T-helper 1 cell (primary cell): ENCODE measurements at places on chromosomes 3 and 15.
A peak's percentile ranks its signal among the peaks of the same experiment; 100 is the strongest.

DNA sequence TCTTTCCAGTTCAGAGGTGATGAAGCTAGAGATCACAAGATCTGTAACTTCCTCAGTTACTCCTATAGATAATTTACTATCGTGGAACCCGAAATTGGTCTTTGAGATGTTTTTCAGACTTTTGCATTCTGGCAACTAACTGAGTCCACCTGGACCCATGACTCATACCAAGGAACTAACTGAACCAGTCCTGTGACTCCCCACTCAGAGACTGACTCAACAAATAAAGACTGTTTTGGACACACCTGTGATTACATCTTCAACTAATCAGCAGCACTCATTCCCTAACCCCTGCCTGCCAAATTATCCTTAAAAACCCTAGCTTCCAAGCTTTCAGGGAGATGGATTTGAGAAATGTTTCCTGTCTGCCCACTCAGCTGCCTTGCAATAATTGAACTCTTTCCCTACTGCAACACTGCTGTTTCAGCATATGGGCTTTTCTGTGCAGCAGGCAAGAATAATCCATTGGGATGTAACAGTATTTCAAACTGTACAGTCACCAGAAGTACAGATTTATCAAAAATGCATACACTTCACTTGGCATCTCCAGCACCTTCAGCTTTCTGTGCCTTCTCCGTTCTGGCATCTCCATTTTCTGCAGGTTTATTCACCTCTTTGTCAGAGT lies 57.7 kb downstream of the GATM start:
- no peak for DNase-seq

GRCh38 chr3:50304601-50305000 lies 1.2 kb upstream of the HYAL1 start:
- no peak for DNase-seq

DNA sequence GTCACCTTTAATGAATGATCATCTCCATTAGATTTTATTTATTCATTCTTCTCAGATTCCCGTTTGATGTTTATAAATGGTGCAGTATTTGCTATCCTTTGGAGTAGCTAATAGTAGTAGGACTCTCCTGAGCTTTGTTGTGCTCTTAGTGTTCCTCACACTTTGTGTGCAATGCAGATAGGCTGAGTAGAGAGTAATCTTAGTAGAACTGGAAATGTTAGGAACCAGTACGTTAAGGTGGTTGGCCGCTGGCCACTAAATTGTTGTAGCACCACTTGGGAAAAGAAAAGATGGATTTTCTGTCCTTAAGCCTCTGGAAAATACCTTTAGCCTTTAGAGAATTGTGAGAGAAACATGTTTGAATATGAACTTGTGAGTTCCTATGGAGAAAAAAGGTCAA lies 19.9 kb upstream of the EBLN2 start:
- no peak for DNase-seq

- peak; percentile 55 for DNase-seq
These were observed 13.1 kb downstream of the TNK2 start for GRCh38 chr3:195895078-195895860.

DNA sequence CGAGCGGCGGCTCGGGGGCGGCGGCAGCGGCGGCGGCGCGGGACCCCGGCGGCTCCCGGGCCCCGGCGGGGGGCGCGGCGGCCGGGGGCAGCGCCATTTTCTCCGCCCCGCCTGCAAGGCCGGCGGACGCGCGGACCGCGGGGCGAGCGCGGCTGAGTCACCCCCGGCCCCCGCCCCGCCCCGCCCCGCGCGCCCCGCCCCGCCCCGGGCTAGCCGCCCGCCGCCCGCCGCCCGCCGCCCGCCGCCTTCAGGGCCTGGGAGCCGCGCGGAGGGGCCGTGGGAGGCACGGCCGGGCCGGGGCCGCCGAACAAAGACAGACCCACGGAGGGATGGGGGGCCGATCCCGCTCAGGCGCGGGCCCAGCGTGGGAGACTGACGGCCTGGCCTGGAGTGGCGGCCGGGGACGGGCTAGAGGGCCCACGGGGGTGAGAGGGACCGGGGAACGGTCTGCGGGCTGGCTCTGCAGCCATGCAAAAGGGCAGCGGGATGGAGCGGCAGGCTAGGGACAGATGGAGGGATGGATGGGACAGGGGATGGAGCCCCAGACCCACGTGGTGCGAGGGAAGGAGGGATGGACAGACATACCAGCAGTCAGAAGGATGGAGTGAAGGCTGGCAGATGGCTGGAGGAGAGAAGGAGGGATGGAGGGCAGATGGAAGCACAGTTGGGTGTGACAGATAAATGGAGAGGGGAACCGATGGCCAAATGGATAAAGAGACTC lies at the start of gene EIF4E3:
Gene EIF4E3, minus strand, starts transcription at position 132 of the 721 bp plus-strand sequence. Its CDS starts 35 bp downstream, at position 97.
- DNase-seq: peak; percentile 29

DNA sequence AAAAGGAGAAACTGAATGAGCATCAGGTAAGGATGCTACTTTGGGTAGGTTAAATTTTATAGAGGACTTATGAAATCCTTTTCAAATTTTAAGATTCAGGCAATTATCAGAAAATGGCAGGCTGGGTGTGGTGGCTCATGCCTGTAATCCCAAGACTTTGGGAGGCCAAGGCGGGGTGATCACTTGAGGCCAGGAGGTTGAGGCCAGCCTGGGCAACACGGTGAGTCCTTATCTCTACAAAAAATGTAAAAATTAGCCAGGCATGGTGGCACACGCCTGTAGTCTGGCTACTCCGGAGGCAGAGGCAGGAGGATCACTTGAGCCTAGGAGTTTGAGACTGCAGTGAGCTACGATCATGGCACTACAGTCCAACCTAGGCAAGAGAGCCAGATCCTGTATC lies 23.1 kb downstream of the DCUN1D1 start:
- no peak for DNase-seq

DNA sequence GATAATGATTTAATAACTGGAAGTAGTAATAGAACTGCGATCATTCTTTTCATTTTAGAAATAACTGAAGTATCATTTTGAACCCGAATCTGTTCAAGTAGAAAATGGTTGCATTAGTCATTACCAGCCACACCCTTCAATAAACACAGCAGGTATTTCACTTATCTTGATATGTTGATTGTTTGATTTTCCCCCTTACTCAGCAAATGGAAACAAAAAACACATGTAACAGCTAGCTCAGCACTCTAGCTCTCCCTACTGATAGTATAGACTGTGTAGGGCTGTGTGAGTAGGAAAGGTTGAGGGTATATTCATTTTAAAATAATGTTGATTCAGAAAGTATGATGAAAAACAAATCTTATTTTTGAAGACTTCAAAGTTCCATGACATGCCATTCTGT lies 1.1 kb upstream of the GPR149 start:
- no peak for DNase-seq

- no peak for DNase-seq
These were observed 83.6 kb upstream of the ALDH1L1 start for GRCh38 chr3:126263971-126264370.

DNA sequence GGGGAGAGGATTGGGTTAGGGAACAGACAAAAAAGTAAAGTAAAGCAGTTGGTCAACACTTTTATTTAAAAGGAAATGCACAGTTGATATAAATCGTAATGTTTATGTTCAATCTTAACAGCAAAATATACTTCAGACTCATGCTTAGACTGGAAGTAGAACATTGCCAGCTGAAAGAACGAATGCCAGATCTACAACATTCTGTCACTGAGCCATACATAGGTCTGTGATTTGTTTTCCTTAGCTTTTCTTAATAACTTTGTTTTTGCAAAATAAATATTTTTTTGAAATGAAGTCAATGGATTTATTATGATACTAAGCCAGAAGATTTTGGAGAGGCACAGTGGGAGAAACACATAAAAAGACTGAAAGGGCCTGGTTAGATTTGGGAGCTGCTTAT lies 62.0 kb downstream of the LEKR1 start:
- DNase-seq: no peak

DNA sequence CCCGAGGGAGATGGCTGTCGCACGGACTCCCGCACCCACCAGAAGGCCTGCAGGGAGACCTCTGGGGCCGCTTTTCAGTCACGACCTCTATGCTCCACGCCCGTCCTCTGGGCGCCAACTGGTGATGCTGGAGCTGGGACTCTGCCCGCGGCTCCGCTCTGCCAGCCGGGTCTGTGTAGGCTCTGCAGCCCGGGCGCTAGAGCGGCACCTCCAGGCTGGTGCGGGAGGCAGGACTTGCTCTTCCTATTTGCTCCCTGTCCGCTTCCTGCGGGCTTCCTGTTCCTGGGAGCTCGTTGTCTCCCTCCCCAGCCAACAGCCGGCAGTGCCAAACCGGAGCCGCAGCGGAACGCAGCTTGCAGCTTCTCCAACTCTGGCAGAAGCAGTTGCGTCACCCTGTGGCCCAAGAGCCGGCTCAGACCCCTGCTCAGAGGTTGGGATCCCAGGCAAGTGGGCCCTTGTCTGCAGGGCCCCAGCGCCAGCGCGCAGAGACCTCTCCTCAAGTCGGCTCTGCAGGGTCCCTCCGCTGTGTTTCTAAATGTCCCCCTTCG lies 285.9 kb downstream of the XXYLT1 start:
- DNase-seq: no peak

- DNase-seq: no peak
These were observed 3.4 kb upstream of the TSPAN3 start for GRCh38 chr15:77074350-77074749.

GRCh38 chr3:189389346-189389745 lies 217.6 kb downstream of the TPRG1 start:
- DNase-seq: no peak

DNA sequence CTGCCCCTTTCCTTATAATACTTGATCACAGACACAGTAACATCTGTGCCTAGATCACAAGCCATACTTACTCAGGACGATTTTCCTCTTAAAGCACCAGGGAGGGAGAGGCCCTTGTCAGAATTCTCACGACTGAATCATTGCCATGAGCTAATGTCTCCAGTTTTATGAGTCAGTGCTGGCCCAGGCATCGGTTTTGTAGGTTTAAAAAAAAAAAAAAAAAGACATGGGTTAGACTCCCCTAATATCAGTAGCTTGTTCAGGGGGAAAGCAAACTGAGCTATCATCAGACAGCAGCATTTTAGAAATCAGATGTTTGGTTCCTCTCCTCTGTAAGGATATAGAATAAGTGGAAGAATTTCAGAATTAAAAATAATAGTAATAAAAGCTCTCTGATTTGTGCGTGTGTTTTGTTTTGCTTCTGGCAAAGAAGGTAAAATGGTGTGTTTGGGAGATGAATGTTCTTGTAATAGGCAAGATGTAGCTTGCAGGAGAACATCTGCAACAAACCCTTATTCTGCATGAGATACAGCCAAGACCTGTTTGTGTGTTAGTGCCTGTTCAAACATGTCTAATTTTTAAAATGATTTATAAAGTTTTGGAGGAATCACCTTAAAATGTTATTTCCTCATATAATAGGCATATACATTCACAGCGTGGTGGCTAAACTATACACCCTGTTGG lies 193.6 kb downstream of the TP63 start:
- no peak for DNase-seq

DNA sequence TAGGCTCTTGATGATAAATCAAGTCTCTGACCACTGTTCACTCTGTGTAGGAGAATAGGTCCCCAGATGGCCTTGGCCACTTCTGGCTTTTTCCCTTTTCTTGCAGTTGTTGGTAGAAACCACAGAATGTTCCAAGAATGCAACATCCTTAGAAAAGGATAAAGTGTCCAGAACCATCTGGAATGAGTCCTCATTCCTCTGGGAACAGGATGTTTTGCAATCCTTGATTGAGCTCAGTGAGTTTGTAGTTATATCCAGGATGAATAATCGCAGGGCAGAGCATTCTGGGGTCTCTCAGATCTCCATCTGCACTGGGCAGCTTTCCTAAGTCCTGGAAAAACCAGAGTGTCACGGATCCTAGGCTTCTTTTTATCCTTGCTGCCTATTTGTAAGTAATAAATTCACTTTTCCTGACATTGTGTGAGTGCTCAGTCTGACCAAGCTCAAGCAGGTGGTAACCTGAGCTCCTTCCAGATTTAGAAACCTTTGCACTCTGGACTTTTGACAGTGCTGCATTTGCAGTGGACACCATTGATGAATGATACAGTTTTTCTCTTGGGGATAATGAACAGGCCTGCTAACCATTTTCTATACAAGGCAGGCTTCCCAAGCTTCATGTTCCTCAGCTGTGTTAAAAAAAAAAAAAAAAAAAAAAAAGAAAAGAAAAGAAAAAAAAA lies 1028.6 kb downstream of the OTOL1 start:
- no peak for DNase-seq

DNA sequence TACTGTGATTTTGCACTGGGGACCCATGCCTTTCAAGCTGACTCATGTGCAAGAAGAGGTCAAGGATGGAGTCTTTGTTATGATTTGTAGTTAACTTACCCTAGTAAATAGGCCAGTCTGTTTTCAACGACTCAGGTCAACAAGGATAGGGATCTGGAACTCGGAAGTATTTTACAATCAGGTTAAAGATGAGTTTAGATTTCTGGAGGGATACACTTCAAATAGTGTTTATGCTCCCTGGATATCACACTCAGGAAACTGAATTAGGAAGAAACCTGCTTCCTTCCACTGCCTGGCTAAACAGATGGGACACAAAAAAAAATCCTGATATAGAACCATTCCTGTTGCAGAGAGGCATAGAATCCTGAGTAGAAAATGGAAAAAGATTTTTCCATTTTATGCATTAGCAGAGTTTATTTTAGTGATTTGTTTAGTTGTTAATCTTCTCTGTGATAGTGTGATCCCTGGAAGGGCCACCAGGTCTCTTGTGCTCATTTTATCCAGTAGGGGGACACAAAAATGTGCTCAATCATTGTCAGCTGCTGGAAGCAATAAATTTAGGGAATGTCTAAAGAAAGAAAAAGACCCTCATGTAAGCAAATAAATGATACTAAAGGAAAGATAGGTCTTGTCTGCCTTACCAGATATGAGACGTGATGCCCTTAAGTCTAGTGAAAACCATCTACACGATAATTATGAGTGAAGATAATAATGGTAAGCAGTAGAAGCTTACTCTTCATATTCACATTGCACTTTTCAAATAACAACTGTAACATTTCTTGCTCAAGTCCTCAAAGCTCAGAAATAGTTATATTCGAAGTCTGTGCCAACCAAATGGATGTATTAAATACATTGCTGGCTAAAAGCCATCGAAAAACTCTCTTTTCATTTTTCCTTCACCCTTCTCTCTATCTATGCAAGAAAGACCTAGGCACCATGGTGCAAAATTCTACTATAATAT lies 452.1 kb upstream of the KCNMB2 start:
- DNase-seq: no peak

DNA sequence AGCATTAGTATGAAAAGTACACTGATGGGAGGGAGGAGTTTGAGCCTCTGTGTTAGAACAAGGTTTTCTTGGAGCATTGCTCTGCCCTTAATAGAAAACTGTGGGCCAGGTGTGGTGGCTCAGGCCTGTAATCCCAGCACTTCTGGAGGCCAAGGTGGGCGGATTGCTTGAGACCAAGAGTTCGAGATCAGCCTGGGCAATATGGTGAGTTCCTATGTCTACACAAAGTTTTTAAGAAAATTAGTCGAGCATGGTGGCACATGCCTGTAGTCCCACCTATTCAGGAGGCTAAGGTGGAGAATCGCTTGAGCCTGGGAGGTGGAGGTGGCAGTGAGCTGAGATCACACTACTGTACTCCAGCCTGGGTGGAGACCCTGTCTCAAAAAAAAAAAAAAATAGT lies 103.7 kb downstream of the ATP10A start:
- DNase-seq: no peak

DNA sequence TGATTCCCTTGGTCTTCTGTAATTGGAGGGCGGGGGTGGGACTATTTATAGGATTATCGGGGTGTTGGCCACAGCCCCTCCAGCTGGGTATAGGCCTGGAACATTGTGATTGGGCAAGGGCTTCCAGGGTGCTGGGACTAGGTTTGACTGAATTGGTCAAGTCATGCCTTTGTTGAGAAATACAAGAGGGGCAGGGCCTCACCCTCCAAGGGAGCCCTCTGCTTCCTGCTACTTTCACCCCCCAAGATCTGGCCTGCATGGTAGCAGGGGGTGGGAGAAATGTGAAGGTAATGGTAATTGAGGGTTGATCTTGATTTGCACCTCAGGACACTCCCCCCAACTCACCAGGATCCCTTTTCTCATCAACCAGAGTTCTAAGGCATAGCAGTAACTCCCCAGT lies 25.2 kb downstream of the TRIM71 start:
- DNase-seq: no peak
